ENCODE measurements at places on chromosomes 4 and X.

GRCh38 chrX:56812515-56813105 lies 83.6 kb downstream of the NBDY start:
- peak; percentile 53 for DNase-seq

DNA sequence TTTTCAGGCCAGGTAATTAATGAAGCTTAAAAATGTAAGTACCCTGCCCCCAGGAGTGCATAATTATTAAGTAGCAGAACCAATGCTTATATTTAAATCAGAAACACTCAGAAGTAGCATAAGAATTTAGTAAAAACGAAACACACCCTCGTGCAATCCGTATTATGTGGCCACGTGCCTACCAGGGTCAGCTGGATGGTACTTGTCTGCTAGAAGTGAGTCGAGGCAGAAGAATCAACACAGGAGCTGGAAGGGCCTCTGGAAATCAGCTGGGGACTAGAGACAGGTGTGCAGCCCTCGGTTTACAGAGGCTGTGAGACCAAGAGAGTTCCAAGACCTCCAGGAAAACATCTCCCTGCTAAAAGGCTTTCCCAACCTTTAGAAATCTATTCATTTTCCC lies 559 bp upstream of the FAM47E start:
- DNase-seq: no peak

DNA sequence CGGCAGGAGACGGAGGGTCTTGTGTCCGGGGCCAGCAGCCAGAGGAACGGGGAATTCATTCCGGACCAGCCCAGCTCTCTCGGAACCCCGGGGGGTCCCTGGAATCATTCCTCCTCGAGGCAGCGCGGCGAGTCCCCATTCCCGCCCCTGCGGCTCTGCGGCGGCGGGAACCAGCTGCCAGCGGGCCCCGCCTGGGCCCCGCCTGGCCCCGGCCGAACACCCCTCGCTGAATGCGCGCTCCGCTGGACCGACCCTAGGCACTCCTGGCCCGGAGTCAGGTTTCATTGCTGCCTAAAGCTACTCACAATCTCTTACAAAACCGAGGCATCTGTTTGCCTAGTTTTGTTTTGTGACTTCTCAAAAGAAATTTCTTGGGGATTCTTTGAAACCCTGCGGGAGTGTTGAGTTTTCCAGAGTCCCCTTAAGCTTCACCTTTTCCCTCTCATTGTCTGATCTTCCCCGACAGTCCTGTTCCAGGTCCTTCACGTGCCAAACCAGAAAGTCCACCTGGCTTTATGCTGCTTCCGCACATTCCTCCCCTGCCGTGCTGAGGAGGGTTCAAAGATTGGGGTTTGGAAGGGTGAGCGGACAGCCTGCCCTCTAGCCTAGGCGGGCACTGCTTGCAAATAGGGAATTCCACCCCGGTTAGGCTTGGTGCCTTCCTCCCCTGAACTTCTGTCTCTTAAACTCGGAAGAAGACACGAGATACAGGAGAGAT lies 789 bp downstream of the ARHGAP10 start:
- DNase-seq: peak; percentile 18

DNA sequence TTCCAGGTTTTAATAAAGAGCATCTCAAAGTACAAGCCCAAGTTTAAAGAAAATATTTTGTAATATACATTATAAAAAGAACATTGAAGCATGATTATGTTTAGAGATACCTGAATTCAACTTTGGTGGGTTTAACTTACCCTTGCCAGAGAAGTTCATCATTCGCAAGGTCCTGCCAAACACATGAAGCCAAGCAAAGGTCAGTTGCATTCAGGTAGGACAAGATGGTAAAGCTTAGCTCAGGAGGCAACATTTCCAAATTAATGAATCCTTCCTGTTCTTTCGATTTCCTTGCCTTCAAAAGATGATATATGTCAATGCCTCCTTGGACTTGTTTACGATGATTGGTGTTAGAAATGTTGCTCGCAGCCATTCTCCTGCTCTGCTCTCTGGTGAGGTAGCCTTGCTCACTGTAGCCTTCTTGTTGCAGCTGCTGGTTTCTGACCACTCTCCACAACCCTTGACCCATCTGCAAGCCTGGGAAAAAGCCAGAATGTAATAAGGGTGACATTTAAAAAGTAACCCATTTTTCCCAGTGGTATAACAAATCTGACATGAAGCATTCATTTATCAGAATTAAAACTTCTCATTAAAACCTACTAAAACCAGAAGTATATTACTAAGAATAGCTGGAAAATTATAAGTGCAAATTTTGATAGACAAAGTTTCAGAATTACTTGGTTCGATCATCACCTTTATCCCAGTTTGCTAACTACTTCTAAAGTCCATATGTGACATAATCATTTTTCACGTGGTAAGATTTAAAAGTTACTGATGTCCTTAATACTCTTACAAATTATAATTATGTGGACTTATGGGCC lies 20.6 kb downstream of the FBXO8 start:
- no peak for DNase-seq

GRCh38 chr4:144748814-144749555 lies 103.0 kb downstream of the HHIP start:
- DNase-seq: no peak

- no peak for DNase-seq
These were observed 119.0 kb upstream of the GNPDA2 start for GRCh38 chr4:44845309-44845708.

- DNase-seq: no peak
These were observed 34.0 kb downstream of the PLAC8 start for GRCh38 chr4:83080561-83080960.

- peak; percentile 53 for DNase-seq
These were observed 32.5 kb upstream of the TLR2 start for GRCh38 chr4:153651587-153651986.

DNA sequence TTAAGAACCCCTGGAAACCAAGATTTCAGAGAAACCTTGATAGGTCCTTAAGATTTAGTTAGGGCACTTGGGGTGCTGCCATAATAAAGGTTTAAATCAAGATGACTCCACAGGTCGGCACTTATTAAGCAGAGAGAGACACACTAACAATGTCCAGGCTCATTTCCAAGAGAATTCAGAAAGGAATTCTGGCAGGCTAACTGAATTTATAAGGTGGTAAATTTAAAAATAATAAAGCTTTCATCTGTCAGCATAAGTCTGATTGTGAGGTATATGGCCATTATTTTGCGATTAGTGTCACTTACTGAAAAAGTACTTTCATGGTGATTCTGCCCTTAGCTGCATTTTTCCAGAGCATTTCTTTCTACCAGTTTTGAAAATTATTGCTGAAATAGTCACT lies 472.7 kb downstream of the ARAP2 start:
- no peak for DNase-seq

DNA sequence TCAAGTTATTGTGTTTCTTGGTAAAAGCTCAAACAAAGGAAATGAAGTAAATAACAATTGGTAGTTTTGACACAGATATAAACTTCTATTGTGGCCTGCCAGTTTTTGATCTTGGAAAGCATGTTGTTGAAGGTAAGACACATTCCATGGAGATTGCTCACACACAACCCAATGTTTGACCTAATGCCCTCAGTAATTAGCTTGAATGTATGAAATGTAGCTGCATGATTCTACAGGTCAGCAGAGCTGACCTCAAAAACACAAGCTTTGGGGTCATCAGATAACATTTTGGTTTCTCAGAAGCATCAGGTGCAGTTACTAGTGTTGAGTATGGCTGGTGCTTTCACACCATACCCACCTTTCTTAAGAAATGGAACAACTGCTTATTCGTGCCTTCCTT lies 16.5 kb downstream of the GPR173 start:
- no peak for DNase-seq

DNA sequence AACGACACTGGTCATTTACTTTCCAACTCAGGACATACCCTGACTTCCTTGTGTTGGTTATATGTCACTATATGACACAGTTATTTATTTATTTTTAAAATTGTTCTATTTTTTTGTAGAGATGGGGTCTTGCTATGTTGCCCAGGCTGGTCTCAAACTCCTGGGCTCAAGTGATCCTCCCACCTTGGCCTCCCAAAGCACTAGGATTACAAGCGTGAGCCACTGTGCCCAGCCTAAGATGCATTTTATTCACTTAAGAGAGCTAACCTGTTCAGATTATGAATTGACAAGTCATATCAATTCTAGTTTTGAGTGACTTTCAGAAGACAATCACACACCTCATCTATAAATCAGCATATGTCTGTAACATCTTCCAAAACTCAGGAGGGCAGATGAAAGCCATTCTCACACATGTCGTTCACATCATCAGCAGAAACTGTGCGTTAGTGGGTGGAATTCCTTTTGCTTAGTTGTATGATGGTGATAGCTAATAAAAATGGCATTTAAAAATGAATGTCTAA lies 9.4 kb upstream of the RHOH start:
- no peak for DNase-seq

GRCh38 chr4:43837171-43837570 lies 611.4 kb downstream of the KCTD8 start:
- DNase-seq: no peak

GRCh38 chr4:2865196-2865780 lies 21.6 kb downstream of the ADD1 start:
- DNase-seq: no peak

DNA sequence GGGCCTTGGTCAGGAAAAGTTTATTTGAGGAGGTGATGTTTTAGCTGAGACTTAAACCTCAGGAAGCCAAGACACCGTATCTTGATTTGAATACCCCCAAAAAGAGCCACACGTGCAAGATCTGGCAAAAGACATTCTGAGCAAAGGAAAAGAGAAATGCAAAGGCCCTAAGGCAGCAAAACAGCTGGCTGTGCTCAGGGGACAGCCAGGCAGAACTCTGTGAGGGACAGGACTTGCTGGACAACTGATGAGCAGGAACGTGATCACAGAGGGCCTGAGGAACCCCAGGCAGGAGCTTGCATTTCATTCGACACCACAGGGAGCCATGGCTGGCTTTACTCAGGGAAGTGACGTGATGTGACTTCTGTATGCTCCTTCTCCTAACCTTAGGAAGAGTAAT lies 56.0 kb downstream of the OCRL start:
- DNase-seq: no peak

DNA sequence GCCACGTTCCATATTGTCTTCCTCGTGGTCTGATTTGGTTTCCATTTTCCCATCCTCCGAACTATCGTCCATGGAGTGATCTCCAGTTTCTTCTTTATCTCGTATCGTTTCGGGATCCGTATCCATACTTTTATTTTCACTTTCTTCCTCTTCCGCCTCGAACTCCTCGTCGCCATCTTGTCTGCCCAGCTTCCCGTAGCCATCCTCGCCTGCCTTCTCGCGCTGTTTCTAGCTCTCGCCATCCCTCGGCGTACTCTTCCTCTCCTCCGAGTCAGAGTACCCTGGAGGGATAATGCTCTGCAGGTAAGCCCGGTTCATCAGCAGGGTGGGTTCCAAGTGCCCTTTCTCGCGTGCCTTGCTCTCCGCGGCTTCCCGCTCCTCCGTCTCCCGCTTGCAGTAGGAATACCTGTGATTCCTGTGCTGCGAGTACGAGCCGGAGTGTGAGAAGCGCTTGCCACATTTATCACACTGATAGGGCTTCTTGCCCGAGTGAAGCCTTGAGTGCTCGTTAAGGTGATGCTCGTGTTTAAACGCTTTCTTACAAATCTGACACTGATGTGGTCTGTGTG lies 134.5 kb upstream of the TAPT1 start:
- DNase-seq: no peak

DNA sequence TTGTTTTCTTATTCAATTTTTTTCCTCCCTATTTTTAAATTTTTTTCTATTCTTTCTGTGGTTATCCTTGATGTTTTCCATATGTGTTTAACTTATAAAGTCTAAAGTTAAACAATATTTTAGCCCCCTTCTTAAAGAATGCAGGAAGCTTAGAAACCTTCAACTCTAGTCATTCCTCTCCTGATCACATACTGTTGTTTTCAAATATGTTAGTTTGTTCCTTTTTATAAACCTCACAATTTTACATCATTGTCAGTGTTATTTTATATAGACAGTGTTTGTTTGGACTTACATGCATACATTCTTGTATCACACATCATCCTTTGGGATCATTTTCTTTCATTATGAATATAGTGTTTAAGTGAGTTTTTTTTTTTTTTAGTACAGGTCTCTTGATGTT lies 31.6 kb downstream of the KANTR start:
- DNase-seq: no peak

GRCh38 chrX:9183481-9183880 lies 149.6 kb upstream of the FAM9B start:
- DNase-seq: no peak

DNA sequence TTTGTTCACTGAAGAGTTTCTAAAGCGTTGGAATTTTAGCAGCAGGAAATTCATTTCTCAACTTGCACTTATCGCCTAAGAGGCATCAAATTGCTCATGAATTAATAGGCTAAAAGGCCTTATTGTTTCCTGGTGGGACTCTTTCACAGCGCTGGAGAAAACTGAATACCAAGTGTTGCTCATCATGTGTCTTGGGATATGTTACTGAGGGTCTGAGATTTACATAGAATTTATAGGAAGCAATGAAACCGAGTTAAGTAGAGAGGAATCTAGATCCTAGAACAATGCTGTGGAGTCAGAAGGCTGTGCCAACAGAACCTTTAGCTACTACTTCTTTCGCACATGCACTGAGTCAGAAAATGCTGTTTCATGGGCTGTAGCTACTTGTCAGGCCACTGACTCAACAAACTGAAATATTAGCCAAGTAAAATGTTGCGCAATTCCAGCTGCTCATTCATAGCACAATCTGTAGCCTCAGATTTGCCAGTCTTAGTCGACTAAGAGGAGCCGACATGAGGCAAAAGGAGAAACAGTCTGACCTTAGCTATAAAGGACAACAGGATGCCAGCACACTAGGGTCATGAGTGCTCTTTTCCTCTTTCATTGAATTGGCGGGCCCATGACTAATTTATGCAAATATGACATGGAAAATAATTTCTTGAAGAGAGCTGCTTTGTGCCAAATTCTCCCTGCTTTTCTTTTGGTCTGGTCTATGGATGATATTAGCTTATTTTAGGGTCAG lies 35.9 kb upstream of the CXCL8 start:
- DNase-seq: peak; percentile 23

- no peak for DNase-seq
These were observed 127.3 kb upstream of the FAT4 start for GRCh38 chr4:125187226-125188176.

DNA sequence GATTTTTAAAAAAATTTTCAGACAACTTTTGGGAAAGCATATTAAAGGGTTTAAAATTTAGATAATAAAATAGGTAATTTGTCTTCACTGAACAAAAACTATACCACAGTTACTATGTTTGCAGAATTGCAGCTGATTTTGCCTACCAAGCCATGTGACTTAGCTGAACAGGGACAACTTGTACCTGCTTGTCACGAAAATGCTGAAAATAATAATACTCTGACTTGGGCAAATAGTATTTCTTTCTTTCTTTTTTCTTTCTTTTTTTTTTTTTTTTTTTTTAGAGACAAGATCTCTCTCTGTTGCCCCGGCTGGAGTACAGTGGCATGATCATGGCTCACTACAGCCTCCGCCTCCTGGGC lies 225.2 kb upstream of the PPP1R2C start:
- no peak for DNase-seq

All from CD4-positive, alpha-beta T cell treated with Interferon alpha-2 for 1 hour (primary cell).